ENCODE measurements at places on chromosomes 7 and 10. TPM values are rescaled to one million over a fixed set of nuclear protein-coding genes. Genes with fewer than 3 reads are reported as not detected.
A peak's percentile ranks its signal among the peaks of the same experiment; 100 is the strongest.

DNA sequence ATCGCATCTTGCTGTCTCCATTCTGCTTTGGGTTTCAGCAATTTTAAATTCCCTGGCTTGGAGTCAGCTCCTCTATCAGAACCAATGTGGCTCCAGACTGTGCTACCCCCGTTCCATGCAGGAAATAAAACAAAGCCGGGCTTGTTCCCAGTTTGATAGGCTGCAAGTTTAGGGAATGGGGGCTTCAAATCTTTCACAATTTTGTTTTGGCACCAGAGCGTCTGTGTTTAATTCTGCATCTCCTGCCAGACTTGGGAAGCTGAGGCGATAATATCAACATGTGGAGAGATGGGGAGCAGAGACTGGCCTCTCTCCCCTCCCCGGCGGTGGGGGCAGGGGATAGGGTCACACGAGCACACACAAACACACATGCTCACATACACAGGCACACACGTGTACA is 305.9 kb downstream of the FGFR2 start:
- DNase-seq = no peak

- DNase-seq = no peak
Measured at GRCh38 chr7:50584793-50585408, 19.7 kb upstream of the DDC start.

GRCh38 chr10:27826369-27826768 is 80.8 kb upstream of the MKX start:
- DNase-seq = peak; percentile 22

DNA sequence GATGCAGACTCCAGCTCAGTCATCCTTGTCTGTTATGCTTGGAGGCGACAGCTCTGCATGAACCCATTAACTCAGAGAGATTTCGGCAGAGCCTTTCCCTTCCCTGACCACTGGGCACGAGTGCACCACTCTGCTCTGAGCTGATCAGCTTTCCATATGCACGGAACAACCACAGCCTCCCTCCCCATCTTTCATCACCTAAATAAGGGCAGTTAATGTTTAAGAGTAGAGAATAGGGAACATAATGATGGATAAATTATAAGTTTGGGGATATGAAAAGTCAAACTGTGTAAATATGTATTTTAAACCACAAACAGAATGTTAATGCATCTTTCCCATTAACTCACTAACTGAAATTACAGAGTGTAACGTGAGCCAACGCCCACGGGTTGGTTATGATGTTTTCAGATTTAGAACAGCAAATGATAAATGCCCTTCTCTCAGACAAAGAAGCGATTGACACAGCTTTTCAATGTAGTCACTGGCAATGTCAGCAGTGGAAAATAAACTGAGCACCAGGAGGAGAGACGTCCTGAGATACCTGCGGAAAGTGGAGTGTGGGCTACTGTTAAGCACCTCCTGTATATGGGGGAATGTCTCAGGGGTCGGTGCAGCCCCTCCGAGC is 658.2 kb downstream of the LRMDA start:
- DNase-seq = no peak

- no peak for DNase-seq
Measured at GRCh38 chr10:24496906-24497305, 226.8 kb downstream of the ARHGAP21 start.

DNA sequence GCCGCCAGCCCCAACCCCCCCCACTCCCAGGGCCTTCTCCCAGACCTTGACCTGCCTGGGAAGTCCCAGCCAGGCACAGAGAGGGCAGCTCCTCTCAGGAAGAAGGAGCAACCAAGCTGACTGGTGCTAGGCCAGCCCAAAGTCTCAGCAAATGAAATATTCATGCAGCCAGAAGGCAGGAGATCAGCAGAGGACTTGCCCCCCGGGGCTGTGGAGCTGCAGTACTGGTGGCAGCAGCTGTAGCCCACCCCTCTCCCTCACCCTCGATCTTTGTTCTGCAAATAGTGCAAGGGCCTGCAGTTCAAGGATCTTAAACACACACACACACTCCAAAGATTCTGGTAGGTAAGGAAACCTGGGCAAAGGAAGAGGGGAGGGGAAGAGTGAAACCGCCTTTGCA is 3.5 kb upstream of the SRRM3 start:
- no peak for DNase-seq

GRCh38 chr10:33196710-33197491 is 137.6 kb downstream of the NRP1 start:
- no peak for DNase-seq

DNA sequence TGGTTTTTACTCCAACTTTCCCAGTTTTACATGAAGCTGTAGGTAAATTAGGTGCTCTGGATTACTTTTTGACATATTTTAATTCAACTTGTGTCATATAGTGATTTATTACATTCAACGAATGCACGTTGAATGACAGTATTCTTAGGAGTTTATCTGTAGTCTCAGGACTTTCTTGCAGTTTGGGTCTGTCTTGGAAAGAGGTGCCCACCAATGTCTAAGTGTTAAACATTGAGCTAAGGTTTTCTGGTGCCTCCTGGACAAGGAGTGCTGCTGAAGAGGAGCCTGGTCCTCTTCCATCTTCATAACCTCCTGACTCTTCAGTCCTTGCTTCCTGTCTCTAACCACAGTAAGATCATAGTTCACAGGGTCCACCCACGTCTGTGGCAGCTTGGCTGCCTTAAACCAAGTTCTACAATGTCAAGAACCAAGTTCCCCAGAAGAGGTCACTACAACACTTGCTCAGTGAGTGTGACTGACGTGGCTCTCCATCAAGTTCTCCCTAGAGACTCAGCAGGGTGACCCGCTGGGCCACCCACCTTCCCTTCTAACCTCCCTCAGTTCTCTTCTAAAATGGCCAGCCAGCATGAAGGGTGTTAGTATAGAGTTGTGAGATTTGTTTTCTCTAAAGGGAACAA is 6.1 kb downstream of the NPY start:
- peak; percentile 35 for DNase-seq

- DNase-seq = no peak
Measured at GRCh38 chr7:30323006-30323355, 38.6 kb downstream of the ZNRF2 start.

GRCh38 chr10:72260239-72260975 is 13.3 kb upstream of the DDIT4 start:
- peak; percentile 89 for DNase-seq

GRCh38 chr7:7641129-7641663 is 644 bp downstream of the UMAD1 start:
- DNase-seq = no peak

GRCh38 chr7:40673285-40673684 is 538.5 kb downstream of the SUGCT start:
- DNase-seq = no peak

DNA sequence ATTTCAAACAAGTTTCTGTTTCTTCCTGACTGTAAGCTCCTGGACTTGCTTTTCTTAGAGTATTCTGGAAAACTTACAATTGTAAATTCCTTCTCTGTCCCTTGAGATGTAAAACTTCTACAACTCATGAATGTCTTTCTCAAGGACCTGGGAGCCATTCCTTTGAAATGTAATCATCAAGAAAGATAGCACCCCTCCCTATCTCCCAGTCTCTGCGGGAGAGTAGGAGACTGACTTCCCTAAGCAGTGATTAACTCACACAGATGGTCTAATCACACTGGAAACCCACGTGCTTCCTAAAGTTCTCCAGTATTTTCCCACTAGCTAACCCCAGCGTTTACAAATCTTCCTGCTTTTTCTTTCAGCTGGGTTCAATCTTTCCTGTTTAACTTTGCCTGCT is 549.4 kb downstream of the SORCS1 start:
- no peak for DNase-seq

DNA sequence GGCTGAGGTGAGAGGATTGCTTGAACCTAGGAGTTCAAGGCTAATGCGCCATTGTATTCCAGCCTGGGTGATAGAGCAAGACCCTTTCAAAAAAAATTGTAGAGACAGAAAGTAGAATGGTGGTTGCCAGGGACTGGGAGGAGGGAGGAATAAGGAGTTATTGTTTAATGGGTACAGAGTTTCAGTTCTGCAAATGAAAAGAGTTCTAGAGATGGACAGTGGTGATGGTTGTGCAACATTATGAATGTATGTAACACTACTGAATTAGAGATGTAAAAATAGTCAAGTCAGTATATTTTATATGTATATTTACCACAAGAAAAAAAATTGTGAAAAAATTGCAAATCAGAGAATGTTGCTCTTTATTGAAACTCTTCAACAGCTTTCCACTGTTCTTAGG is 266.5 kb upstream of the NPY start:
- DNase-seq = no peak

Gene GIMAP5
- total RNA-seq = 9.3 TPM

Gene MRLN
- not detected for total RNA-seq

Gene ESYT2
- 84.7 TPM for total RNA-seq

Gene TRPV5
- total RNA-seq = not detected

Gene DEPP1
- 43.8 TPM for total RNA-seq

Gene LRRC4
- 6.8 TPM for total RNA-seq

Gene CLDN12
- total RNA-seq = 42.3 TPM

Gene AKR1C8
- 0.21 TPM for total RNA-seq

Gene HTR5A
- not detected for total RNA-seq

Gene EIF5AL1
- total RNA-seq = 0.57 TPM

Gene PON1
- 0.47 TPM for total RNA-seq

Gene OR6V1
- not detected for total RNA-seq
